ENCODE measurements at places on chromosomes 7 and 10. TPM values are rescaled to one million over a fixed set of nuclear protein-coding genes. Genes with fewer than 3 reads are reported as not detected.

The C10orf62 gene
- total RNA-seq: not detected

The BHLHA15 gene
- total RNA-seq: 2.1 TPM

The HTRA1 gene
- total RNA-seq: 23.2 TPM

DNA sequence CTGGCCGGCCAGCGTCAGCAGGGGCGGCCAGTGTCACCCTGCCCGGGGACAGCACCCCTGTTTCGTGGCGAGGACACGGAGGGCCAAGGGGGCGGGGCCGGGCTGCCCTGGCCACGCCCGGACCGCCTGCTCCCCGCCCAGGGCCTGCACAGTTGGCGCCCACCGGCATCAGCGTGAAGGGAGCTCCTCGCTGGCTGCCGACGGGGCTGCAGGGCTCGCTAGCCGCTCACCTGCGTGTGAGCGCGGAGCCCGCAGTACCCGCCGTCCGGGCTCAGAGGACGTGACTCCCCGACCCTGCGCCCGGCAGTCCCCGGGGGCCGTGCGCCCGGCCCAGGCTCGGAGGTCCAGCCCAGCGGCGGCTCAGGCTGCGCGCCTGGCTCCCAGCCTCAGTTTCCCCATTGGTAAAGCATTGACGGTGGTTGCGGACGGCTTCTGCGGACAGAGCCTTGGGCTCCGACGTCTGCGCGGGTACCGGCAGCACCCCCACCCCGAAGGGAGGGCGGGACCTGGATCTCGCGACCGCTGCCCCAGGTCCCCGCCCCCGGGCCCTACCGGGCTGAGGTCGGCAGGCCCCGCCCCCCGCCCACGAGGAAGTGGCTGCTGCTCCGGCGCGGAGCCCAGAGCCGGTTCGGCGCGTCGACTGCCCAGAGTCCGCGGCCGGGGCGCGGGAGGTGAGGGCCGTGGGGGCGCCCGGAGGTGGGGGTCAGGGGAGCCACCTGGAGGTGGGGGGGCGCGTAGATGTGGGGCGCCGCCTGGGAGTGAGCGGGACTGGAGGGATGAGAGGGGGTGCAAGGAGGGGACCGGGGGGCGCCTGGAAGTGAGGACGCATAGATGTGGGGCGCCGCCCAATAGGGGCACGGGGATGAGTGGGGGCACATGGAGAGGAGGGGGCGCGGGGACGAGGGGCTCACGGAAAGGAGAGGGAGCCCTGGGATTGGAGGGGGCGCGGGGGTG lies at the start of gene ARPC1B:
ARPC1B (plus strand) TSS at position 620 of the 954 bp plus-strand sequence. CDS start 10,985 bp downstream, outside the sequence.
- peak; percentile 58 for DNase-seq

DNA sequence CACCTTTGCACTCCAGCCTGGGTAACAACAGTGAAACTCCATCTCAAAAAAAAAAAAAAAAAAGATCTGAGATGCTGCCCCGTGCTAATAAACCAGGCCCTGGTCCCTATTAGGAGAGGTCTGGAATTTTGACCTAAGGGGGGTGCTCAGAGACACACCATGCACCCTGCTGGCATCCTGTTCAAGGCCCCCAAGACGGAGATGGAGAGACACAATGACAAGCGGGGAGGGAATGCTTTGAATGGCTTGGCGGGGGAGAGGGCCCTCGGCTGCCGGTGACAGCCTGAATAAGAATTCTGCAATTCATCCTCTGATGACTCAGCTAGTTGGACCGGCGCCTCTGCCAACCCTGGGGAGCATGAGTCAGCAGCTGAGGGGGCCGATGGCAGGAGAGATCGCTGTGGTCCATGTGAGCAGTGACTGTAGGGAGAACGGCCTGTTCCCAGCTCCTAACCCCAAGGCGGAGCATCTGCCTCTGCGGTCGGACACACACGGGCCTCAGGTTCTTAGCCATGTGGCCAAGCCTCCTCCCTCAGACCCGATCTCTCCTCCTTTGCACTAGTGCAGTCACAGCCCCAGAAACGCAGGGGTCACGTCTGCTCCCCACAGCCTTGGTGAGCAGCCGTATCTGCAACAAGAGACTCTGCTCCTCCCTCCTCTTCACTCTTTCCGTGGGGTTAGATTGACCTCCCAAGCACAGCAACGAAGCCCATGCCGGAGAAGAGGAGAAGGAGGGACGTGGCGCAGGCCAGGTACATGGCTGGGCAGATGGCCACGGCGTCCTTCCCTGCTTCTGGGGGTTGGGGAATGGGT lies 14.9 kb downstream of the TRIM56 start:
- peak; percentile 88 for DNase-seq

- no peak for DNase-seq
Measured at GRCh38 chr10:101938305-101939007, 94.9 kb upstream of the KCNIP2 start.

- no peak for DNase-seq
Measured at GRCh38 chr10:103609231-103610082, 116.0 kb downstream of the NEURL1 start.

- DNase-seq: no peak
Measured at GRCh38 chr7:84245835-84246234, 51.2 kb upstream of the SEMA3A start.

DNA sequence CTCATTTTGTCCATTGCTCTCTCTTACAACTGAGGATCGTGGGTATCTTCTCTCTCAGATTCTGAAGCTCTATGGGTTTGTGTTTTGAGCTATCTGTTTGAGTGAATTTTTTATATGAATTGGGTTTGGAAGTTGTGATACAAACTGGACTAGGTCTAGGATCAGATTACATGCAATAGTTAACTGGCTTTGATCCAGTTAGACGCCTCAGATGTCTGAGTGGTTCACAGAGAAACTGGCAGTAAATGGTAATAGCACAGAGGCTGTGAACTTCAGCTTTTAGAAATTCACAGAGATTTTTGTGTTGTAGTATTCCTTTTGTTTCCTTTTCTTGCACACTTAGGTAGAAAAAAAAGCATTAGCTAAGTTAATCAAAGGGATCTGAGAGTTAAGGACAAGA lies 12.7 kb upstream of the DNMBP start:
- no peak for DNase-seq

GRCh38 chr10:47415520-47416304 lies 31.6 kb upstream of the ZNF488 start:
- DNase-seq: no peak

The SLC26A5 gene
- not detected for total RNA-seq

GRCh38 chr10:78579995-78580394 lies 488.8 kb upstream of the ZMIZ1 start:
- DNase-seq: no peak

DNA sequence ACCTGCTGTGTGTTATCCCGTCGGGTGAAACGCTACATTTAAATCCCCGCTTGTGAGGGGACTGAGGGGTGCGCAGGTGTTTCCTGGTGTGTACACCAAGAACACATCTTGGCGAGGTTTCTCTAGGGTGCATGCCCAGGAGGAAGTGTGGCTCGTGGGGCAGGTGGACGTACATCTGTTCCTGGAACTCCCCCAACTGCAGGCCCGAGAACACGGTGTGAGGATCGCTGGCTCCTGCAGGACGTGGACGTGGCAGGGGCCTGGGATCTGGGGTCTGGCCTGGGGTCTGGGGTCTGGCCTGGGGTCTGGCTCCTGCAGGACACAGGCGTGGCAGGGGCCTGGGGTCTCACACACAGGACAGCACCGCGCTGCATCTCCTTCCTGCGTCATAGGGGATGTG lies 10.1 kb downstream of the KNDC1 start:
- no peak for DNase-seq

The EIF5AL1 gene
- total RNA-seq: 0.75 TPM

The ZNF786 gene
- total RNA-seq: 2.8 TPM

DNA sequence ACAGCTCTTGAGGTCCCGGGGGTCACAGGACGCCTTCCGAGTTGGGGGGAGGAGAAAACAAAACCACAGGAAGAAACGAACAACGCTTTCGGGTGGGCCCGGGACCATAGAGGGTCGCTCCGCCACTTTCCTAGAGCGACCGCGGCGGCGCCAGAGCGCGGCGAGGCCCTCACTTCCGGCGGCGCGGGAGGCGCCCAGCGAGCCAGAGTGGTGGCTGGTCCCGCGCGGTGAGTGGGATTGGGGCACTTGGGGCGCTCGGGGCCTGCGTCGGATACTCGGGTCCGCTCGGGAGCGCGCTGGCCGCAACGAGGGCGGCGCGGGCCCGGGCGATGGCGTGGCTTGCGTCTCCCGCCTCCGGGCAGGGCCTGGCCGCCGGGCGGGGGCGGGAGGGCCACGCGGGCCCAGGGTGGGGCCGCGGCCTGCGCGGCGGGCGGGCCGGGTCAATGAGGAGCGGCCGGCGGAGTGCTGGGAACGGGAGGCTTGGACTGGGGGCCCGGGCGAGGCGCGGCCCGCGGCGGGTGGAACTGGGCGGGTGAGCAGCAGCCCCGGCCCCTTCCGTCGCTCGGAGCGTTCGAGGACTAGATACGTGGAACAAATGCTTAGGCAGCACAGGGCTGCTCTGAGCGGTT lies at the start of gene ZNF22:
ZNF22 (plus strand) TSS at position 172 of the 629 bp plus-strand sequence. CDS start 2,446 bp downstream, outside the sequence.
- DNase-seq: peak; percentile 17

DNA sequence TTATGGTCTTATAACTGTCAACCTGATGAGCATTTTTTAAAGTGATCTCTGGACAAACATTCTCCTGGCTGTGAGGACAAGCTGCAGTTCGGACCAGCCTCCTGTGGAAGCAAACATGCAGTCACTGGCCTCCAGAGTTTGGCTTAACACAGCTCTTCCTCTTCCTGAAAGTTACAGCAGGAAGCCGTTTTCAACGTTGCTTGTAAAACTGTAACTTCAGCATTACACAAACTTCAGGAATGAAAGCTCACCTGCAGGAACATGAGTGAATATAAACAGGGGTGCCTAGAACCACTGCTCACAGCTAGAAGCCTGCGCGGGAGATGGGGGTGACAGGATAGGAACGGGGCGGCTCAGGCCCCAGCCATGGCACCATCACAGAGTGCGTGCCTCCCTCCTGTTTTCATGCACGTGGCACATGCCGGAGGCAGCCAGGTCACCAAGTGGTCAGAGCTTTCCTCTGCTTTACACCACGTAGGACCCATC lies 292.9 kb upstream of the PITRM1 start:
- DNase-seq: no peak

The CFAP70 gene
- total RNA-seq: 1.2 TPM

- no peak for DNase-seq
Measured at GRCh38 chr7:55144333-55145317, 125.8 kb downstream of the EGFR start.

The PON1 gene
- not detected for total RNA-seq

GRCh38 chr7:4681218-4681851 lies 760 bp upstream of the FOXK1 start:
- no peak for DNase-seq

GRCh38 chr10:132110111-132110521 lies 44.4 kb downstream of the JAKMIP3 start:
- DNase-seq: no peak

- DNase-seq: no peak
Measured at GRCh38 chr7:20114468-20114867, 102.7 kb downstream of the MACC1 start.

The ITGB8 gene
- total RNA-seq: 0.31 TPM

DNA sequence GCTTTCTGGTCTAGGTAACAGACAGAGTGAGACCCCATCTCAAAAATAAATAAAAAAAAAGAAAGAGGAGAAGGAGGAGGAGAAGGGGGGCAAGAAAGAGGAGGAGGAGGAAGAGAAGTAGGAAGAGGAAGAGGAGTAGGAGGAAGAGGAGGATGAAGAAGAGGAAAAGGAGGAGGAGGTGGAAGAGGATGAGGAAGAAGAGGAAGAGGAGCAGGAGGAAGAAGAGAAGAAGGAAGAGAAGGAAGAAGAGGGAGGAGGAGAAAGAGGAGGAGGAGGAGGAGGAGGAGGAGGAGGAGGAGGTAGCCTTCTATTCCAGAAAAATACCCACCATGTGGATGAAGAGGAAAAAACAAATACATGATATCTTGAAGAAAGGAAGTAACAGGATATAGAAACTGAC lies 172.1 kb downstream of the FRMD4A start:
- DNase-seq: no peak

The GSAP gene
- total RNA-seq: 1.2 TPM

DNA sequence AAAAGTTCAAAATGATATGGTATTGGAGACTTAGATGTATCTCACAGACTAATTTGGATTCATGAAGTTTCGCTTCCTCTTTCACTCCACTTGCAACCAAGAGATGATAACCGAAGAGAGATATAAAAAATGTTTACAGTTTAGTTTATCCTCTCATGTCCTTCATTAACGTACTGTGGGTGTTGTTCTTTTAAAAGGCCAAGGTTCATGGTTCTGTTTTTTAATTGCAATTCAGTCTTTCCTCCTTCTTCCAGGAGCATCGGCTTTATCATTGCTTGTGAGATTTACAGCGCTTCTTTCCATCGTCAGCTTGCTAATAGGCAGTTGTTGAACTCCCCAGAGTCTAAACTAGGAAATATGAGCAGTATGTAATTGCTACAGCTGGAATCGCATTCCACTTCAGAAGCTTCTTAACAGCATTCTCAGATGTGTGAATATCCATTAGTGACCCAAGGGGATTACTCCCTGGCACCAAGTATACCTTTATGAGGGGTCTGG lies 75.9 kb upstream of the HGF start:
- no peak for DNase-seq

The CCDC3 gene
- total RNA-seq: 18.1 TPM

- DNase-seq: no peak
Measured at GRCh38 chr7:81560708-81561107, 209.1 kb downstream of the HGF start.

GRCh38 chr7:142782922-142783900 lies 12.4 kb downstream of the PRSS2 start:
- peak; percentile 74 for DNase-seq

DNA sequence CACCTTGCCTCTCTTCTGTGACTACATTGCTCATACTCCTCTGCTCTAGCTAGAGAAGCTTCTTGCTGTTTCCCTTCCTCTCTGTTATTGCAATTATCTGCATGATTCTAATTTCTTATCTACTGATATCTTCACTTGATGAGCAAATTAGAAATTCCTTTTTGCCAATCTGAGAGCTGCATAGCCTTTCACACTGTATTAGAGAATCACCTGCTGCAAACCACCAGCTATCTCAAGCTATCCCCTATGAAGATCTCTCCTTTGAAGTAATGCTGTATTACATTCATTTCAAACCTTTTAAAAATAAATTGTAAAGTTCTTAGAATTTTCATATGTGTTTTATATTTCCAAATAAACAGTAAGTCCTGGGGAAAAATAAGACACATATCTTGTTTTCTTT lies 89.0 kb upstream of the ZNF804B start:
- no peak for DNase-seq

The CC2D2B gene
- not detected for total RNA-seq

The HOXA5 gene
- total RNA-seq: 7.1 TPM

The GRB10 gene
- total RNA-seq: 81.5 TPM

DNA sequence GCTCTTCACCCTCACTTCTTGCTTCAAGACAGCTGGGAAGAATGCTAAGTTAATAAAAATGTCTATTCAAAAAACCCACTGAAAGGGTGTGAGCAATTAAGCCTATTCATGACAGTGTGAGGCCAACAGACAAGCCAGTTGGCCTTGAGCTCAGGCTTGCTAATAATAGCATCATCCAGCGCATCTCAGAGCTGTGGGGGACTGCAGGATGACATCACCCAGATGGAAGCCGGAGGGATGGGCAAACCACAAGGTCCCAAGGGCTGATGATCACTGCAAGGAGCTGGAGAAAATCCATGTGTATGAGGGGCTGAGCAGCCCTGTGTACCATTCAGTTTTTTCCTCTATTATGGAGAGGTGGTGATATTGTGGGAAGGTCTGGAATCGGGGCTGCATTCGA lies 770.4 kb downstream of the TNS3 start:
- DNase-seq: peak; percentile 13

Data from gastrocnemius medialis (tissue), 4 donors.